ENCODE measurements at places on chromosomes 16 and 17.

- DNase-seq = peak; percentile 32
Observed at GRCh38 chr16:50537533-50538290, 10.5 kb upstream of the NKD1 start.

DNA sequence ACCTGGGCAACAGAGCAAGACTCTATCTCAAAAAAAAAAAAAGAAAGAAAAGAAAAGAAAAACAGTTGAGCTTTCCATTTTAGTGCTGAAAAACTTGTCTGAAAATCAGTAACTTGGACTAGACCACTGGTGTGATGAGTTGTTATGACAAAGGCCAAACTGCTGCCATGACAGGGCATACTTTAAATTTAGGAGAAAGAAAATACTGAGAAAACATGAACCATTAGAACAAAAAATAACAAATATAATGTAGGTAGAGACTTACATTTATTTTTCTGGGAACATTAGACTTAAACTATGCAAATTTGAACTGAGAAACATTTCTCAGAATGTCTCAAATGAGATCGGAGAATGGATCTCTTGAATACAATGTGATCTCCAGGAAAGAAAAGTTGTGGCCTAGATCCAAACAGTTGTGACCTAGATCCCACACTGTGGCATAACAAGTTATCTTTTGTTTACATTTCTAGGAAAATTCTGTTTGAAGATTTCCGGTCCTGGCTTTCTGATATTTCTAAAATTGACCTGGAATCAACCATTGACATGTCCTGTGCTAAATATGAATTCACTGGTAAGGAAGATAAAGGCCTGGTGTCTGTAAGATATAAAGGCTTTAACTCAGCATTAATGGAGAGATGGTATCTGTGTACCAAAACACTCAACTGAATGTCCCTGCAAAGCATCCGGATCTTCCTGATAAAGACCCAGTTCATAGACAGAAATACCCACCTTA, 10.9 kb downstream of the OGFOD1 start:
- DNase-seq = no peak

- DNase-seq = no peak
Observed at GRCh38 chr16:56275076-56275475, 83.8 kb downstream of the GNAO1 start.

DNA sequence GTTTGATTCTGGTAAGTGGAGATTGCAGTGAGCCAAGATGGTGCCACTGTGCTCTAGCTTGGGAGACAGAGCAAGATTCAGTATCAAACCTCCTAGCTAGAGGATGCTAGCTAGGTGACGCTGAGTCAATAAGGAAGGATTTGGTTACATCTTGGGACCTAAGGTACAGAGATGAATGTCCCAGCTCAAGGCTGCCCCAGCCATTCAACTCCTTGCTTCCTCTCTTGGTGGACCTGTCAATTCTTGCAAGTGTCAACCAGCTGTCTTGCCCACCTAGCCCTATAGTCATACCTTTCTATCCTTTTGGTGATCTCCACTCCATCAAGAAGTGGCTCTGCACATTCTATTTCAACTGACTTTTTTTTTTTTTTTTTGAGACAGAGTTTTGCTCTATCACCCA, 1.4 kb upstream of the MILR1 start:
- DNase-seq = no peak

GRCh38 chr16:69514356-69514755, 51.4 kb upstream of the NFAT5 start:
- DNase-seq = no peak

- DNase-seq = no peak
Observed at GRCh38 chr16:14302399-14303181, 231.5 kb downstream of the MRTFB start.

- DNase-seq = peak; percentile 51
Observed at GRCh38 chr17:27532269-27533263, 76.3 kb downstream of the KSR1 start.

- DNase-seq = no peak
Observed at GRCh38 chr16:67162506-67163163, 1.9 kb upstream of the HSF4 start.

- DNase-seq = peak; percentile 43
Observed at GRCh38 chr16:28291651-28292626, at the start of gene SBK1. SBK1 (plus strand) TSS chr16:28292525; CDS start chr16:28317392, 24,867 bp downstream.

DNA sequence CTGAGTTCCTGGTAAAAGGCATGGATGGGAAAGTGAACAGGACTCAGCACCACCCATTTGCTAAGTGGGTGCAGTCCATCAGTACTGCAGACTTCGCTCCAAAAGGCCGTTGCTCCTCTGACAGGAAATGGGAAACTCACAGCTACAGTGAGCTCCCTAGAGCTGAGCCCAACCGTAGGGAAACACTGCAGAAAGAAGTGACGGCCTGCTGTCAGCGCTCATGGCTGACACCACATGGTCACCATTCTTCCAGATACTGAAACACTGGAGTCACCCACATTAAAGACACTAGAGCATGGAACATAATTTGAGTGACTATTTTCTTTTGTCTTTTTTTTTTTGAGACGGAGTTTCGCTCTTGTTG, 31.9 kb downstream of the UBE2O start:
- DNase-seq = no peak
